ENCODE measurements at places on chromosomes 4 and X. TPM values are rescaled to one million over a fixed set of nuclear protein-coding genes. Genes with fewer than 3 reads are reported as not detected.

RAPGEF2 gene
- polyA plus RNA-seq: 10.7 TPM

CXCL10 gene
- polyA plus RNA-seq: not detected

TMPRSS11B gene
- polyA plus RNA-seq: 1.2 TPM

GRCh38 chrX:39492497-39493162 is 605.1 kb downstream of the BCOR start:
- H3K4me3 ChIP-seq: no peak overlapping the region
- DNase-seq: no peak
- no peaks in the 10 kb centered on the region for H3K36me3 ChIP-seq
- H3K27ac ChIP-seq: no peak overlapping the region
- no peaks in the 10 kb centered on the region for H3K27me3 ChIP-seq

- H3K27me3 ChIP-seq: no peaks in the 10 kb centered on the region
- peak within 1 kb of the TSS; percentile 71 for H3K4me3 ChIP-seq
Observed at GRCh38 chrX:48957477-48957826, at the start of gene OTUD5. OTUD5 (minus strand) TSS chrX:48957607; CDS start chrX:48957570, 37 bp downstream.

GAGE12H gene
- not detected for polyA plus RNA-seq

GRCh38 chrX:109918753-109919152 is 84.2 kb upstream of the TMEM164 start:
- no peaks in the 10 kb centered on the region for H3K4me1 ChIP-seq
- H3K4me3 ChIP-seq: no peak overlapping the region
- H3K36me3 ChIP-seq: no peaks in the 10 kb centered on the region
- no peaks in the 10 kb centered on the region for H3K27me3 ChIP-seq

GRCh38 chrX:44908153-44908552 is 35.2 kb downstream of the KDM6A start:
- no peak overlapping the region for H3K4me3 ChIP-seq
- no peaks in the 10 kb centered on the region for H3K4me1 ChIP-seq
- no peaks in the 10 kb centered on the region for H3K27me3 ChIP-seq
- no peak for DNase-seq

SLC10A6 gene
- 0.20 TPM for polyA plus RNA-seq

GRCh38 chr4:118389721-118390120 is 36.9 kb upstream of the PRSS12 start:
- no peak overlapping the region for H3K27ac ChIP-seq
- no peaks in the 10 kb centered on the region for H3K27me3 ChIP-seq
- H3K4me1 ChIP-seq: no peaks in the 10 kb centered on the region
- no peak overlapping the region for H3K4me3 ChIP-seq
- DNase-seq: no peak

DNA sequence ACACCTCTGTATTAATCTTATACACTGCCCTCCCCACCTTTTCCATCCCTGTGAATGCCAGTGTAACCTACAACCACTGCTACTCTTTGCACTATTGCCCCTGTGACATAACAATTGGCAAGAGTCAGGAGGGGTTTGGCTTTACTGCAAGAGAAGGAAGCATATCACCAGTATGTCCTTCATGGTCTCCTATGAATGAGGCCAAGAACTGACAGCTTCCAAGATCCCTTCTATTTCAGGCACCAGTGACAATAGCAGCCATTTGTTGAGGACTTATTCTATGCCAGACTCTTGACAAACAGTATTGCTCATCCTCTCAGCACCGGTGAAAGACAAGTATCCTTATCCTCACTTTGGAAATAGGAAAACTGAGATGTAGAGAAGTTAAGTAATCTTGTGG is 363.9 kb downstream of the MID1IP1 start:
- H3K36me3 ChIP-seq: no peaks in the 10 kb centered on the region
- H3K27ac ChIP-seq: no peak overlapping the region
- no peak overlapping the region for H3K4me3 ChIP-seq

STPG2 gene
- 0.06 TPM for polyA plus RNA-seq

GRCh38 chrX:56802921-56803849 is 74.1 kb downstream of the NBDY start:
- peaks cover 13% of the 10 kb centered on the region for H3K4me1 ChIP-seq
- peak overlapping the region; percentile 61 for H3K4me3 ChIP-seq
- peak overlapping the region; percentile 76 for H3K27ac ChIP-seq
- no peaks in the 10 kb centered on the region for H3K27me3 ChIP-seq
- no peaks in the 10 kb centered on the region for H3K36me3 ChIP-seq
- peak; percentile 88 for DNase-seq

DNA sequence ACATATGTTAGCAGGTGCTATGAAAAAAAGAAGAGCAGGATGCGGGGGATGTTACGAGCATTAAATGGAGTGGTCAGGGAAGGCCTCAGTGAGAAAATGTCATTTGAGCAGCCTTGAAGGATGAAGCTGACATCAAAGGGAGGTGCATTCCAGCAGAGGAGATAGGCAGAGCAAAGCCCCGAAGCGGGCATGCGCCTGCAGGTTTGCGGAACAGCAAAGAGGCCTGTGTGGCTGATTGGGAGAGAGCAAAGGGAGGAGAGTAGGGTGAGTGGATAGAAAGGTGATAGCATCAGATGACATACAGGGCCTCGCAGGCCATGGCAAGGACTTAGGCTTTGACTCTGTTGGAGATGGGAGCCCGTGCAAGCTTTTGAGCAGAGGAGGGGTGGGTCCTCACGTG is 95.4 kb upstream of the GPR50 start:
- no peaks in the 10 kb centered on the region for H3K4me1 ChIP-seq
- no peak overlapping the region for H3K27ac ChIP-seq
- no peak overlapping the region for H3K4me3 ChIP-seq
- H3K27me3 ChIP-seq: no peaks in the 10 kb centered on the region
- no peaks in the 10 kb centered on the region for H3K36me3 ChIP-seq

AFF2 gene
- not detected for polyA plus RNA-seq

DNA sequence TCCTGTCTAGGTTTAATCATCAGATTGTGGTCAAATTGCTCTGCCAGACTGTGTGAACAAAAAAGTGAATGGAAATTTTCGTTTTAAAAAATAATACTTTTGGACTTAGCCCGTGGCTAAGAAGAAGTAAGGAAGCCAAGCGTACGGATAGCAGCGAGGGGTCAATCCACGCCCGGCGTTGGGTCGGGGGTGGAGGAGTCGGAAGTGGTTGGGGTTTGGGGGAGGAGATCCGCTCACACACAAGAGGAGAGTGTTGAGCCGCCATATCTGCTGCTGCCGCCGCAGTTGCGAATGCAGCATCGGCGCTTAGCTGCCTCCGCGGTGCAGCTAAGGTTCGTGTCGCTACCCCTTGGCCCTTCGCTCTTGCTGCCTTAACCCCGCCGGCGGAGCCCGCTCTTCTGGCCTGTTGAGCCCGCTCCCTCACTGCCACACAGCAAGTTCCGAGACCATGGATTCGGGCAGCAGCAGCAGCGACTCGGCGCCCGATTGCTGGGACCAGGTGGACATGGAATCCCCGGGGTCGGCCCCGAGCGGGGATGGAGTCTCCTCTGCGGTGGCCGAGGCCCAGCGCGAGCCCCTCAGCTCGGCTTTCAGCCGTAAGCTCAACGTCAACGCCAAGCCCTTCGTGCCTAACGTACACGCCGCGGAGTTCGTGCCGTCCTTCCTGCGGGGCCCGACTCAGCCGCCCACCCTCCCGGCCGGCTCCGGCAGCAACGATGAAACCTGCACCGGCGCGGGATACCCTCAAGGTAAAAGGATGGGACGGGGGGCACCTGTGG is at the start of gene GSPT2:
TSS of gene GSPT2 (plus strand) at position 264 of the 779 bp plus-strand sequence. CDS start at position 449, 185 bp downstream.
- no peaks in the 10 kb centered on the region for H3K36me3 ChIP-seq
- DNase-seq: peak; percentile 86
- H3K27ac ChIP-seq: peak within 1 kb of the TSS; percentile 69
- H3K27me3 ChIP-seq: no peaks in the 10 kb centered on the region
- no peaks in the 10 kb centered on the region for H3K4me1 ChIP-seq

GRCh38 chr4:137206781-137207180 is 325.5 kb downstream of the PCDH18 start:
- no peaks in the 10 kb centered on the region for H3K27me3 ChIP-seq
- no peaks in the 10 kb centered on the region for H3K36me3 ChIP-seq
- no peaks in the 10 kb centered on the region for H3K4me1 ChIP-seq
- no peak for DNase-seq
- no peak overlapping the region for H3K4me3 ChIP-seq

DNA sequence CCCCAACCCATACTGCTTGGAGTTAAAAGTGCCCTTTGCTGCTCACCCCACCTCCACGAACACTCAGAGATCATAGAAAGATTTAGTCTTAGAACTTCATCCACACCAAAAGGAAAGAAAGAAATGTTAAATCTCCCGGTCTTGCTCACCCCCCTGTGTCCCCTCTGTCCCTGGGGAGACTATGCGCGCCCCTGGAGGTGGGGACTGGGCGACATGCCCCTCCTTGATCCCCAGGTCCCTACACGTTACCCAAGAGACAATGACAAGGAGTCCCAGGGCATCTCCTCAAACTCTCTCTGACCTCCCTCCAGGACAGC is 620 bp downstream of the ITM2A start:
- H3K36me3 ChIP-seq: no peaks in the 10 kb centered on the region
- H3K4me1 ChIP-seq: no peaks in the 10 kb centered on the region
- peak overlapping the region; percentile 16 for H3K4me3 ChIP-seq
- DNase-seq: no peak
- H3K27me3 ChIP-seq: no peaks in the 10 kb centered on the region
- H3K27ac ChIP-seq: no peak overlapping the region

- DNase-seq: no peak
- no peak overlapping the region for H3K27ac ChIP-seq
- H3K4me3 ChIP-seq: no peak overlapping the region
- no peaks in the 10 kb centered on the region for H3K4me1 ChIP-seq
- no peaks in the 10 kb centered on the region for H3K36me3 ChIP-seq
- no peaks in the 10 kb centered on the region for H3K27me3 ChIP-seq
Observed at GRCh38 chr4:124633285-124633941, 79.1 kb downstream of the ANKRD50 start.

HDAC6 gene
- polyA plus RNA-seq: 69.9 TPM

DNA sequence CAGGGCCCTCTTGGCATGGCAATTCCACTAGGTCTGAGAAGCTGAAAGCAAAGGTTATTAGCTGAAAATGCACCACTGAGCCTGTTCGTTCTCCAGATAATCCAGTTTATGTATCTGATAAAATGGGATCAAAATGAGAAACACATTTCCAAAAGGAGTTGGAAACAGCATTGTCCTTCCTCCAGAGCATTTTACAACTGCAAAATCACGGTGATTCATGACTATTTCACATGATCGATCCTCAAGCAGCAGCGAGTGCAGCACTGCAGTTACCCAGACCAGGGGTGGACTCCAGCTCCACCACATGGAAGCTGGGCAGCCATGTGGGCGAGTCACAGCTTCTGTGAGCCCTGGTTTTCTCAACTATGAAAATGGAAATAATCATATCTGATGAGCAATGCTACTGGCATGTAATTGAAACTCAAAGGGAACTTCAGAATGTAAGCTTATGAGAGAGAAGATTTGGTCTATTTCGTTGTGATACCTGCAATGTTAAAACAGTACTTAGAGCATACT is 78.7 kb upstream of the MSX1 start:
- H3K4me1 ChIP-seq: no peaks in the 10 kb centered on the region
- no peak for DNase-seq
- no peaks in the 10 kb centered on the region for H3K27me3 ChIP-seq
- no peak overlapping the region for H3K27ac ChIP-seq
- H3K4me3 ChIP-seq: no peak overlapping the region

DNA sequence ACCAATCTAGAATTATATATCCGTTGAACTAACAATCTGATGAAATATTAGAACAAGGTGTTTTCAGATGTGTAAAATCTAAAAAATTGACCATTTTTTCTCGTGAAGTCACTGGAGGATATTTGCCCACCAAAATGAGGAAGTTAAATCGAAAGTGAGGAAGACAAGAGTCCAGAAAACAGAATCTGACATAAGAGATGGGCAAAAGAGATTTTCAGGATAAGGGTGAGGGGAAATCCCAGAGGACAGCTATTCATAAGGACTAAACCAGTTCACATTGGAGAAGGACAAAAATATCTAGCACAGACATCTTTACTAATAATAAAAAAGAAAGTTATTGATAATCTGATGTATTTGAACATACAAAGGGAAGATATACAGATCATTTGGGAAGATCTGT is 18.7 kb upstream of the ALG13 start:
- no peaks in the 10 kb centered on the region for H3K36me3 ChIP-seq
- no peak overlapping the region for H3K4me3 ChIP-seq
- no peaks in the 10 kb centered on the region for H3K27me3 ChIP-seq
- no peak for DNase-seq
- no peaks in the 10 kb centered on the region for H3K4me1 ChIP-seq

- no peak overlapping the region for H3K4me3 ChIP-seq
- DNase-seq: peak; percentile 91
- peak overlapping the region; percentile 57 for H3K27ac ChIP-seq
- no peaks in the 10 kb centered on the region for H3K4me1 ChIP-seq
- H3K36me3 ChIP-seq: no peaks in the 10 kb centered on the region
- no peaks in the 10 kb centered on the region for H3K27me3 ChIP-seq
Observed at GRCh38 chrX:23434356-23434884, 99.8 kb downstream of the PTCHD1 start.

DNA sequence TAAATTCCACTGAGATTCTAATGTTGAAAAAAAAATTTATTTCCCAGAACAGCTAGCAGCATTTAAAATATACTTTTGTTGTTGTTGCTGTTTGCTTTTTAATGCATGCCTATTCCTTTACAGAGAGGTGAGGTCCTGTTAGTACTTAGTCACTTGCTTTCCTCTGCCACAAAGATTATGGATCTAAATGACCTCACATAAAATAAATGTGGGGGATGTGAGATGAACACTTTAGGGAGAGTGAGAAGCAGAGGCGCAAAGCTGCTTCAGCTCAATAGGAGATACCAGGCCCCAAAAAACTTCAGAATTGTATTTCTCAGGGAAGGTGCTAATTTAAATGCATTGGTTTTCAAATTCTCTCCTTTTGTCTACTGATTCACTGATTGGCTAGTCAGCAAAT is 4.0 kb downstream of the LDB2 start:
- H3K4me1 ChIP-seq: peaks cover 12% of the 10 kb centered on the region
- H3K4me3 ChIP-seq: no peak overlapping the region
- no peak overlapping the region for H3K27ac ChIP-seq
- H3K27me3 ChIP-seq: no peaks in the 10 kb centered on the region
